ENCODE measurements at places on chromosomes 7 and 10. TPM values are rescaled to one million over a fixed set of nuclear protein-coding genes. Genes with fewer than 3 reads are reported as not detected.

- no peak for DNase-seq
Measured at GRCh38 chr10:72685264-72685921, 6.5 kb upstream of the MCU start.

CHRM2 gene
- polyA plus RNA-seq: 0.49 TPM

DNA sequence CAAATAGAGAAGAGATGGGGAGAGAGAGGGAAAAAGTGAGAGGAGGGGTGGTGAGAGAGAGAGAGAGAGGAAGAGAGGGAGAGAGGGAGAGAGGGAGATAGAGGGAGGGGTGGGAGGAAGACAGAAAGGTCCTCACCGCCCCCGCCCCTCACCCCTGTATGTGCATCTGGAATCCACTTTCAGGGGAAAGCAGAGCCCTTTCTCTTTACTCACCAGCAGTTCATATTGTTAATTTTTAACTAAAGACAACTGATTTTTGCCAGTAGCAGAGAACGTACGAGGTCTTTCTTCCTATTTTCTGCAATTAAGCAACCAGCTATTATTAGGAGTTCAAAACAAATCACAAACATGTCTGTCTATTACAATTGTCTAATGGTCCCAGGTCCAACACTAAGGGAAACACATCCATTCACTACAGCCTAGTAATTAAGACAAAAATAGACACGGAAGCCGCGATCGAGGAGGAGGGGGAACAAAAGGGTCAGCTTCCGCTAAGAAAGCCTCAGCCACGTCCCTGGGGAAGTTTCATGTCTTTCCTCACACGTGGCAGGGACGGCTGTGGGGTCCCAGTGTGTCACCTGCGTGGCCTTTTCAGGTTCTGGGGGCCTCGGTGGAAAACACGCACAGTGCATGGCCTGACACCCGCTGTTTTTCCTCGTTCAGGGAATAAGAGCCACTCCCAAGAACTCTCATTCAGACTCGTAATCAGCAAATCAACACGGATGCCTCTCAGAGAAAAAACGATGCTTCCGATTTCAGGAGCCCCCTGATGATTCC is 572.0 kb downstream of the PTPRN2 start:
- peak; percentile 12 for DNase-seq

DKK1 gene
- polyA plus RNA-seq: 1.8 TPM

GRCh38 chr7:101258243-101258731 is 13.4 kb upstream of the FIS1 start:
- DNase-seq: peak; percentile 78

DNA sequence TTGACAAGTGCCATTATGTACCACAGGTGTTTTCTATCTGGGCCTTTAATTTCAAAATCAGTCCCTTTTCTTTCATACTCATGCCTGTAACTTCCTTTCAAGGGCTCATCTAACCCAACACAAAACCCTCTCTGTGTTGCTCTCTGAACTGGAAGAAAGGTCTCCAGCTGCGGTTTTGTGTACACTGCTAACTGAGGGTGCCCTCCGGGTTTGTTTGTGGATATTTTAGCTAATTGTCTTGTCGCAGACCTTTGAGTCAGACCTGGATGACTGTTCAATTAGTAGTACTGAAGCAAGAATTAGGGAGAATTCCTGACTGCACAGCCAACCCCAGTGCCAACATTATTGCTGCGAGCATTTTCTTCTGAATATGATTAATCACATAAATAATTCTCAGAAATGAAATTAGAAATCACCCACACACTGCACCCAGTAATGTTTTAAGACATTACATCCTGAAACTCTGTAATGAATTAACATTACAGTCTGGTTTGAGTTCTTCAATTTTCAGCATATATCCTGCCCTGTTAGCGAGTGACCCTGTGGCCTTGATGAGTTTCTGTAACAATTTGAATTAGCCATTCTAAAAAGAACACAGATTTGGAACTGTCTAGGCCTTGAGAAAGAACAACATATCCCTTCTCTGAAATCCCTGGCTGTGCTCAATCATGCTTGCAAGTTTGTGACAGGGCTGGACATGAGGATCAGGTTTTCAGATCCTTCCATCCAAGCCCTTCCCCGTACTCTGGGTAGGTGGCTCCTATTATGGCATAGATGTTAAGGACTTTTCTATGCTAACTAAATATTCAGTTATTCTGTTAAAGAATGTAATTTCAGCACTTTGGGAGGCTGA is 460.1 kb downstream of the PLXDC2 start:
- no peak for DNase-seq

- no peak for DNase-seq
Measured at GRCh38 chr7:124667312-124668153, 98.1 kb downstream of the GPR37 start.

- DNase-seq: no peak
Measured at GRCh38 chr10:48550071-48550691, 54.7 kb downstream of the ARHGAP22 start.

DNA sequence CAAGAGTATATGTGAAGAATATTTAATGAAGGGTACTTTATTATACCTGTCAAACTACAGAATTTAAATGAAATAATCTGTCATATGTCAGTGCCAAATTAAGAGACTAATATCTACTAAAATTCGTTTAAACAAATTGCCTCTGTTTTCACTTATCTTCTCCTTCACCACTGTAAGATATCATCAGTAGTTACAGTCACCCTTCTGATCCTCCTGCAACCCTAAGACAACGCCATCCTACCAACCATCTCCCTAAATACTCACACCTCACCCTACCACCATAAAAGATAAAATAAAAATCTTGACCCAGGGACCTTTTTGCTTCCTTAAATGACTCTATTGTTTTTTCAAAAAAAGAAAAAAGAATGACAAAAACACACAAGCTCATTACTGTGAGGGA is 20.8 kb downstream of the EZH2 start:
- DNase-seq: no peak

GRCh38 chr10:3528271-3528670 is 256.7 kb downstream of the KLF6 start:
- DNase-seq: no peak

NODAL gene
- polyA plus RNA-seq: 0.63 TPM

GRCh38 chr7:128200376-128200775 is 40.7 kb upstream of the LEP start:
- no peak for DNase-seq

ALOX5 gene
- 1.6 TPM for polyA plus RNA-seq

- DNase-seq: no peak
Measured at GRCh38 chr7:131547589-131547988, 8.8 kb downstream of the PODXL start.

IQCE gene
- polyA plus RNA-seq: 16.8 TPM

MKI67 gene
- polyA plus RNA-seq: 61.7 TPM

INSYN2A gene
- polyA plus RNA-seq: 1.7 TPM

DNA sequence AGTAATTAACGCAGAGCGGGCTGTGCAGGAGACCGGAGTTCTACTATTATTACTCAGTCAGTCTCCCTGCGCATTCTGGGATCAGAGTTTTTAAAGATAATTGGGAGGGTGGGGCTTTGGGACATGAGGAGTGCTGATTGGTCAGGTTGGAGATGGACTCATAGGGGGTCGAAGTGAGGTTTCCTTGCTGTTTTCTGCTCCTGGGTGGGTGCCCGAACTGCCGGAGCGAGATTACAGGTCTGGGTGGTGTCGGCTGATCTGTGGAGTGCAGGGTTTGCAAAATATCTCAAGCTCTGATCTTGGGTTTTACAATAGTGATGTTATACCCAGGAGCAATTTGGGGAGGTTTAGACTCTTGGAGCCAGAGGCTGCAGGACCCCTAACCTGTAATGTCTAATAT is 3.9 kb upstream of the LRRC27 start:
- no peak for DNase-seq

CCDC71L gene
- 7.4 TPM for polyA plus RNA-seq

GRCh38 chr7:11817111-11817740 is 14.8 kb downstream of the THSD7A start:
- no peak for DNase-seq

Measured in right lung (tissue), 10 donors.